ENCODE measurements at places on chromosomes 6 and 20. TPM values are rescaled to one million over a fixed set of nuclear protein-coding genes. Genes with fewer than 3 reads are reported as not detected.

The BHLHE23 gene
- not detected for total RNA-seq

The PCSK2 gene
- total RNA-seq: not detected

The TMEM74B gene
- 3.3 TPM for total RNA-seq

The PRDM13 gene
- 1.0 TPM for total RNA-seq

The WFDC5 gene
- total RNA-seq: not detected

The PRSS35 gene
- 0.09 TPM for total RNA-seq

The ERVFRD-1 gene
- not detected for total RNA-seq

The FRK gene
- total RNA-seq: 2.0 TPM

The SLC22A7 gene
- total RNA-seq: not detected

The ALDH5A1 gene
- 6.7 TPM for total RNA-seq

The COL21A1 gene
- 0.56 TPM for total RNA-seq

The PKIG gene
- 35.4 TPM for total RNA-seq

The TREM1 gene
- total RNA-seq: 0.14 TPM

The LY86 gene
- not detected for total RNA-seq

The TEAD3 gene
- total RNA-seq: 8.0 TPM

All from A549 treated with dexamethasone at 1 μM for 4 hours (cell line).